ENCODE measurements at places on chromosomes 1 and 21.

- no peak for DNase-seq
Measured at GRCh38 chr1:27527890-27528817, 38.2 kb upstream of the WASF2 start.

GRCh38 chr1:24640288-24640687, 2.8 kb upstream of the SRRM1 start:
- no peak for DNase-seq

DNA sequence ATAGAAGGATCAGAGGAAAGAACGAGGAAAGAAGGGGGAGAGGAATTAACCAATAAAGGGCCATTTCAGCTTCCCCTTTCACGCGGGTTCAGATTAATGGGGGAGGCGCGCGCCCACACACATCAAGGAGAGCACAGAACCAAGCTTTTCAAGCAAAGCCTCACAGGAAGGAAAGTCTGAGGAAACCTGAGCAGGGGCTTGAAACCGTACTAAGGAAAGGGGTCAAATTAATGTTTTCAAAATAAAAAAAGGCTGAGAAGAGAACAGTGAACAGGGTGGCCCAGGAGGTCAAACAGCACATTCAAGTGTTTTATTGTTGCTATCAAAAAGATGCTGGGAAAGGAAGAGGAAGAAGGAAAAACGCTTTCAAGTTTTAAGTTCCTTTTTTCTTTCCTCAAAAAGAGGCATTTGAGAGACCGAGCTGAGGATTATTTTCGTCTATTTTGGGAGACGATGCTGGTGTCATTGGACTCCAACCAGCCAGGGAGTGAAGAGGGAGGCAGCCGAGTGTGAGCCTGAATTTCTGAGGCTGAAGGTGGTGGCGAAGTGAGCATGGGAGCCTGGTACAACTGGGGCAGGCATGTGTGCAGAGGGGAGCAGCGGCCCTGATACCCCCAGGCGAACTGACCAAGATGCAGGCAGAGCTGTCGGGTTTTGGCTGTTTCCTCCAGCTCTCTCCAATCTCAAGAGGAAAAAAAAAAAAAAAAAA, 88.4 kb downstream of the PROX1 start:
- no peak for DNase-seq

- no peak for DNase-seq
Measured at GRCh38 chr1:49824261-49824660, 199.5 kb downstream of the AGBL4 start.

DNA sequence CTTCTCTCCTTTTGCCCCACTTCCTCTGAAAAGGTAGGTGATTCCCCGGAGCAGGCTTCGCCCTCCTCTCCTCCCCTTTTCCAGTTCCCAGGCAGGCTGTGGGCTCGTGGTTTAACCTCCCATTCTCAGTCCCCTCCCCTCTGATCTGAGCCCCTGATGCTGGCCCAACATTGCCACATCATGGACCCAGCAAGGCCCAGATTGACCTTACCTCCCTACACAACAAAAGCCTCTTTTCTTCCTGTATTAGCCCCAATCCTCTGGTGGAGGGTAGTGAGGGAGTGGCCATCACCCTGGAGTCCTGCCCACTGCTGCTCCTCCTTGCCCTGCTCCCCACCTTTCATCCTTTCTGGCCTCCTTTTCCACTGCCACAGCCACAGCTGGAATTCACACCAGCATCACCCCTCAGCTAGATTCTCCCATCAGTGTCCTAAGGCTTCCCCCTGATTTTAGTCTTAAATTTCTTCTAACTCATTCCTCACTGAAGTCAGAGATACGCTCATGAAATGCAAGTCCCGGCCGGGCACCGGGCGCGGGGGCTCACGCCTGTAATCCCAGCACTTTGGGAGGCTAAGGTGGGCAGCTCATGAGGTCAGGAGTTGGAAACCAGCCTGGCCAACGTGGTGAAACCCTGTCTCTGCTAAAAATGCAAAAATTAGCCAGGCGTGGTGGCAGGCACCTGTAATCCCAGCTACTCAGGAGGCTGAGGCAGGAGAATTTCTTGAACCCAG, 7.0 kb upstream of the ZBTB48 start:
- DNase-seq: no peak

GRCh38 chr1:165345502-165345901, 11.0 kb downstream of the LMX1A start:
- DNase-seq: no peak

DNA sequence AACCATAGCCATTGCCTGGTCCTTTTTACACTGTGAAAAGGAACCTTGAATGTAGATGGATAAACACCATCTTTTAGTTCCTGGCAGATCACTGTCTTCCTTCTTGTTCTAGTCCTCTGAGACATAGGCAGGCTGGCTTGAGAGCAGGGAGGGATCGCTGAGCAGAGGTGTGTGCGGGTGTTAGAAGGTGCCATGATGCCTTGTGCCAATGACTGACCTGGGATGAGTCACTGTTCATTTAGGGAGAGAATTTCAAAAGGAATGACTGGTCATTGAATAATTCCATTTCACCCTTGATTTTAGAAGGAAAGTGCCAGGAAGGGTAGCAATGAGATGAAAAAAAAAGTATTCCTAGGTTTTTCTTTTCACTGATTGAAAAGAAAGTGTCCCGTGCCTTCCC, 383.9 kb downstream of the KIF26B start:
- DNase-seq: no peak

- no peak for DNase-seq
Measured at GRCh38 chr1:40339420-40340323, 22.6 kb upstream of the COL9A2 start.

DNA sequence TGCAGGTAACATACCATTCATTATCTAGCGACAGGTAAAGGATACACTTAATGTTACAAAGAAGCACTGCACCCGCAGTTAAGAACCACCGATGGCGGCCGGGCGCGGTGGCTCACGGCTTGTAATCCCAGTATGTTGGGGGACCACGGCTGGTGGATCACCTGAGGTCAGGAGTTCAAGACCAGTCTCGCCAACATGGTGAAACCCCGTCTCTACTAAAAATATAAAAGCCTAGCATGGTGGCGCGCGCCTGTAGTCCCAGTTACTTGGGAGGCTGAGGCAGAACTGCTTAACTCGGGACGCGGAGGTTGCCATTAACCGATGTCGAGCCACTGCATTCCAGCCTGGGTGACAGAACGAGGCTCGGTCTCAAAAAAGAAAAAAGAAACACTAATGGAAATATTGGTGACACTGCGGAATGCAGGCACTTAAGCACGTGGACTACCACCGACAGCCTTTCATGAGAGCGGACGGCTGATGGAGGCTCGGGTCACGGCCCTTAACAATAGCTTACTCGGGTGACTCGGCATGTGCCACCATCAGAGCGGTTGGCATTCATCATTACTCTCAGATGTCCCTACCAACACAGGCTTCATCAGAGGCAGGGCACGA, 542 bp downstream of the GAS5 start:
- no peak for DNase-seq

DNA sequence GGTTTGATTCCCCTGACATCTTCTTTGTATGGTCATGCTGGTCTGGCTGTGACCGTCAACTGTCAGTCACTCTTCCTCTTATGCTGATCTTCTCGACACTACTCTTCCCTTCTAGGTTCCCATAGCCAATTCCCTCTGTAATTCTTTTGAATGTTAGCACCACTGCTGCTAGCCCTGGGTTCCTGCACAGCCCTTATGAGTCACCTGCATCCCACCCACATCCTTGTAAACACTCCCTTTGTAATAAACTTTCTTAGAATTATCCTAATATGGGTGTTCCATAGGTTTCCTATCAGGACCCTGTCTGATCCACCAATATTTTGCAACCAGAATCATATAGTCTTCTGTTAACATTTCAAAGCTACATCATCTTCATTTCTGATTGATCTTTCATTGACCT, 37.1 kb downstream of the JUN start:
- no peak for DNase-seq

Data from AG10803 (cell line).